ENCODE measurements at places on chromosomes 2 and 18.

- no peak for DNase-seq
These were observed 18.4 kb downstream of the KCNK3 start for GRCh38 chr2:26710743-26711456.

- no peak for DNase-seq
These were observed 36.5 kb upstream of the HPCAL1 start for GRCh38 chr2:10266133-10266620.

- DNase-seq = no peak
These were observed 79.0 kb downstream of the COLEC12 start for GRCh38 chr18:421247-422155.

GRCh38 chr2:241036964-241037421, 38.6 kb downstream of the SNED1 start:
- peak; percentile 28 for DNase-seq

- no peak for DNase-seq
These were observed 66.9 kb upstream of the FZD5 start for GRCh38 chr2:207836521-207837133.

GRCh38 chr2:215621381-215621780, 185.5 kb upstream of the FN1 start:
- no peak for DNase-seq

GRCh38 chr2:26345283-26345544, 729 bp upstream of the SELENOI start:
- no peak for DNase-seq

DNA sequence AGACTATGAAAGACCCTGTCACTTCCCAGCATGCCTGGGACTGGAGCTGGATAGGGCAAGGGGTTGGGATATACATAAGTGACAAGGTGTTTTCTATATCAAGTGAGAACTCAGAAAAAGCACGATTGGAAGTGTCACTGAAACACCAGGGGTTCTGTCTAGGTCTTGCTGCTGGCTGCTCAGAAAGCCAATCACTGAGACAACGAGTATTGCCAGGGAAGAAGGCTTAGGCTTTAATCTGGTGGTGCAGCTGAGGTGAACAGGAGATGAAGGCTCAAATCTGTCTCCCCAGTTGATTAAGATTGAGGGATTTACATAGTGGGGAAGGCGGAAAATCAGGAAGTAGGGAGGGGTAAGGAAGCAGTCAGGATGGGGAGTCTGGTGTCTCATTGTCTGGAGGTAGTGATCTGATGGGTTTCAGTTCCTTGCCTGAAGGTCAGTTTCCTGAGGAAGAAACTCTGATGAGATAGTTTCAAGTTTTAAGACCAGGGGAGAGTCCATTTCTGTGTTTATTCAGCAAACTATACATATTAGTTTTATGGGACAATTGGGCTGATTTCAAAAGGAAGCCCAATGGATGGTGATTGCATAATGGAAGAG, 3.5 kb upstream of the C2orf74 start:
- DNase-seq = no peak

DNA sequence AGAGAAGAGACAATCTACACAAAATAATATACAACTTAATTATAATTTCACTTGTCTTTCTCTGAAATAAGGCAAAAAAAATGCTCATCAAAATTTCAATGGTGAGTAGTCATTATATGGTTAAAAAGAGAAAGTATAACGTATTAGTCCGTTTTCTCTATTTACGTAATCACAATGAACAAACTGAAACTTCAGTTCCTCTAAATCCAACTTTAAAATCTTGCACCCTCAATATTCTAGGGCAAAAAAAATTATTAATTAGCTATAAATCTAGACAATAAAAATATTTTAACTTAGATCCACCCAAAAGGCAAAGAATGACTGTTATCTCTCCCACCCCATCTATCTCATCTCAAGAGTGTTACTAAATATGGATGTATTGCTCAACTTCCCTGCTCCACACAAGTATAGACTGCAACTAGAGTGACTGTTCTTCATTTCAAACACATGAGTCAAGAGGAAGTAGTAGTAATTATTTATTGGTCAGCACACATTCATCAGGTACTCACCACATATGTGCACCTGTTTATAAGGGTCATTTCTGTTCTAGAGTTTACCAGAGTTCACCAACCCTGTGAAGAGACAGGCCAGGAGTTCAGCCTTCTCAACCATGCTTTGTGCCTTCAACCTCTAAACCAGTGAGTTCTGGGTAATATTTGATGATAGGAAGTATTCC, 36.4 kb downstream of the STK39 start:
- DNase-seq = no peak

DNA sequence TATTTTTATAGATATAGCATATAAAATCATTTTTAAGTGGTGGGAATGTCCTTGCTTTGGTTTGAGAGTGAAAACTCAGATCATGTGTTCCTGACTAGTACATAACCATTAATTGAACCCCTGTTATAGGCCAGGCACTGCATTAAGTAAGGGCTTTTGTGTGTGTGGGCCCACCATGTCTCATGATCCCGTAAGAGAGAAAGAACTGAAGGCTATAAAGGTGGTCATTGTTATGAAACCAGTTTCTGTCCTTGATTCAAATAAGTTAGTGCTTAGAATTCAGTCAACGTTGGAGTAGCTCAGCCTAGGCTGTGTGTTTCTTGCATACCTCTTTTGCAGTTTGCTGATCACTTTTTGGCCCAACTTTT, 91.5 kb downstream of the LIMS1 start:
- no peak for DNase-seq

GRCh38 chr2:113281910-113282746, 3.4 kb upstream of the PAX8 start:
- DNase-seq = no peak

GRCh38 chr2:222919841-222920526, 59.1 kb downstream of the ACSL3 start:
- no peak for DNase-seq

DNA sequence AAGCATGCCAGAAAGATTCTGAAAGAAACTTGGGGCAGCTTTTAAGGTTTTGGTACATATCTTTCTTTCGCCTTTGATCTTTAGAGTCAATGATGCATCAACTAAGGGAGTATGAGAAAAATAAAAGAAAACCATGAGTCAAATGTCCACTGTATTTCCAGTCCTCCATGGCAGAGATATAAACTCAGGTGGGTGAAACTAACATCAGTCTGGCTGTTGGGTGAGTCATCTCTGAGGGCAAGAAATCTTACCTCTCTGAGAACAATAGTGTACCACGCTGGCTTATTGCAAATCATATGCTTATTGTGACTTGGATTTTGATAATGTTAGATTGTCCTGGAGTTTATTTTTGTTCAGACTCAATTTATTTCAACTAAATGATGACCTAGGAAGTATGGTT, 521.0 kb downstream of the PLCL1 start:
- DNase-seq = no peak

GRCh38 chr2:191015239-191015638, 1.3 kb upstream of the STAT1 start:
- DNase-seq = no peak

- no peak for DNase-seq
These were observed 148.5 kb downstream of the MGAT5 start for GRCh38 chr2:134402410-134402809.
